Fibroblast of upper back skin (primary cell): ENCODE measurements at places on chromosomes 4 and X.

- DNase-seq, result no peak
Measured at GRCh38 chrX:41870719-41871151, 52.6 kb downstream of the CASK start.

DNA sequence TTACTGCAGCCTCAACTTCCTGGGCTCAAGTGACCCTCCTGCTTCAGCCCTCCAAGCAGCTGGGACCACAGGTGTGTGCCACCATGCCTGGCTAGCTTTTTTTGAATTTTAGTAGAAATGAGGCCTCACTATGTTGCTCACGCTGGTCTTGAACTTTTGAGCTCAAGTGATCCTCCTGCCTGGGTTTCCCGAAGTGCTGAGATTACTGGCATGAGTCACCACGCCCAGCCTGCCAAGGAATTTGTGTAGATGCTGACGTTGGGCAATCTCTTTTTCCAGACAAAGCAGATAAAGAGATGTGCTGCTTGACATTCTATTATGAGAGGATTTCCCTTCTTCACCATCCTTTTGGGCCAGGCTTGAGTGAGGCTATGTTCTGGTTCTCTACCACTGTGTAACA, 254.5 kb upstream of the RPS6KA3 start:
- peak; percentile 54 for DNase-seq

GRCh38 chrX:10597871-10598270, 22.5 kb downstream of the MID1 start:
- DNase-seq, result peak; percentile 51

DNA sequence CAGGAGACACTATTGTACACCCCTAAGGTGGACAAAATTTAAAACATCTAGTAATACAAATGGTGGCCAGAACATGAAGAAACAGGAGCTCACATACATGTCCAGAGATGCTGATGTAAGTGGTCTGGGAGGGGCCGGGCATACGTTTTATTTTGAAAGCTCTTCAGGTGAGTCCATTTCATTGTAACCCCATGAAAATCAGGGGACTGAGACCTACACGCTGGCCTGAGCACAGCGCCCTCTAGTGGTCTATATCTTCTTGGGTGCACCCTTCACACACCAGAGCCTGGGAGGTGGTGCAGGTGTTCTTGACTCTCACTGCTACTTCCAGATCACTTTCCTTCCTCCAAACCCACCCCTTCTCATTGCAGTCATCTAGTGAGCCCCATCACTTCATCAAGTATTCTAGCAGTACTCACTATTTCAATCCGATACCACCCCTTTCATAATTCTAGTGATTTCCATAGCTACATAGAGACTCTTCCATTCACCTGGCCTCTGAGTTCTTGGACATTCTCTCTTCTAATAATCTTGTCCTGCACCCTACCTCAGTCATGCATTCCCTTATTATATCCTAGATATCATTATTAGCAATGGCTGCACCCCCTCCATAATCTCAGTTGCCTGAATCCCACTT, 4.3 kb upstream of the TLR6 start:
- DNase-seq, result no peak

DNA sequence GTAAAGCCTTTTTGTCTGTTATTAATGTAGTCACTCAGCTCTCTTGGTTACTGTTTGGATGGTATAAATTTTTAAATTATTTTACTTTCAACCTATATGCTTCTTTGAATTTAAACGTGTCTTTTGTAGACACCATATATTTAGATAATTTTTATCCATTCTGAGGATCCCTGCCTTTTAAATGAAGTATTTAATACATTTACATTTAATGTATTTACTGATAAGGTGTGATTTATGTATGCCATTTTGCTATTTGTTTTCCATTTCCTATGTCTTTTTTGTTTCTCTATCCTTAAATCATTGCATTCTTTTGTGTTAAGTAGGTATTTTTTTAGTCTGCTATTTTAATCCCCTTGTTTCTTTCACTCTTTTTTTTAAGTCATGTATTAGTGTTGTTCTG, 238.0 kb downstream of the RAB28 start:
- DNase-seq, result no peak

GRCh38 chrX:132023896-132024386, 839 bp downstream of the STK26 start:
- no peak for DNase-seq

DNA sequence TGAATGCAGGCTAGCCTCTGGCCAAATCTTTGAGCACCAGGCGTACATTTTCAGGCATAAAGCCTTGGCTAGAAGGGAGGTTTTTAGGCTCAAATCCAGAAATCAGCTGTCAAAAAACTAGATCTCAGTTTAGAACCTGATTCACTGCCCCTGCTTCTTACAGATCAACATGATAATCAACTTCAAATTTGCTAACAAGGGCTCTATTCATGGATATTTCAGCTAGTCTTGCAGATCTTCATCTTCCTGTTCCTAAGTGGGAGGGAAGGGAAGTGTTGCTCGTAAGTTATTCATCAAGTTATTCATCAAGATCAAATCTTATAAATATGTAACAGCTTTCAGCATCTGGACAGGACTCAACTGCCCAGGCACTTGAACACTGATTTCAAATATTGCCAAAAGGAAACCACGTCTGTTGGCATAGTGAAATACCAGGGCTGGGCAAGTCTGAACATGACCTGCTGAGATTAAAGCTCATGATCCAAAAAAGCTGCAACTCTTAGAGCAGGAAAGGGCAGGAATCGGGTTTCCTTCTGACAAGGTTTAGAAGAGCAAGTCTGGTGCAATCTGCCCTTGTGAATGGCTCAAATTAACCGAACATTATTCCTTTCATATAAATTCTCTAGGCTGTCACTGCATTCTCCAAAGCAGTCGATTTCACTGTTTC, 200.3 kb downstream of the PDGFC start:
- peak; percentile 82 for DNase-seq

GRCh38 chrX:24260842-24261550, 52.9 kb downstream of the SUPT20HL2 start:
- DNase-seq, result peak; percentile 69

- peak; percentile 20 for DNase-seq
Measured at GRCh38 chr4:170093973-170094535, 4.3 kb upstream of the AADAT start.

DNA sequence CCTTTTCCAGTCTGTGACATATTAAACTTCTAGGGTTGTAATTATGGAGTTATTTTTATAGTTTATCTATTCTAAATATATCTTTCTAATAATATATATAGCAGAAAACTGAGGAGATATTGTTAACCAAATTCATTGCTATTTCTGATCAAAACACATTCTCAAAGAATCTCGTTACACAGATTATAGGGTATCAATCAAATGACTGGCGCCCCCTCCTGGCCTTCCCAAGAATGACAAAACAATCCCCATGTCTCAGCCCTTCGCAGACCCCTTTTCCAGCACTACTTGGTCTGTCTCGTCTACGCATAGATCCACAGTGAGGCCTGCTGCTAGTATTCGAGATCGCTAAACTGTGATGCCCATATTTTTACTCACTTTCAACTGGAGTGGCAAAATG, 209.3 kb downstream of the GPC3 start:
- DNase-seq, result peak; percentile 0

DNA sequence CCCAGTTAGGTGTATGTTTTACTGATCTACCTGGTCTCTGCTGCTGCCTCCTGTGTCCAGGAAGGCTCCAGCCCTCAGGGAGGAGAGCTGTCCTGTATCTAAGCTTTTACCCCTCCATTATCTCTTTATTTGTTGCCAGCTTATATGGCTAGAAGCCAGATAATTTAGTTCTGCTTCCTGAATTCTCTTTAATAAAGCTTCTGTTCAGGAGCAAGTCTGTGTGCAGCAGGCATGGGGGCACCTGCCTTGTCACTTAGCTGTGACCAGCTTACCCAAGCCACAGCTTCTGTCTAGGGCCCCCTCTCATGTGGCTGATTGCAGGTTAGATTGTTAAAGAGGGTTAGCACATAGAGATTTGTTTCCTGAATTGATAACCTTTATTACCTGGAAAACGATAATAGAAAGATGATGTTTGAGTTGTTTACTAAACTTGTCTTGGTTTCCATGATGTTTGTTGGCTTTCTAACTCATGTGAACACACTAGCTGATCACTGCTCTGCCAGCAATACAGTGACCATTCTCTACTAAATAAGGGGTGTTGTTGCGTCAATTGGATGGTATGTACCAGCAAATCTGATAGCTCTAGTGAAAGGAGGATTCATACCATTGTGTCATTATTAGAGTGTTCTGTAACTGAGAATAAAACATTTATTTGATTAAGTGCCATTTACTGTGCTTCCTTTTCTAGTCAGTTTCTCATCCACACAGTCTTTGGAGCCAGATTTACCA, 189.8 kb upstream of the ANK2 start:
- no peak for DNase-seq

DNA sequence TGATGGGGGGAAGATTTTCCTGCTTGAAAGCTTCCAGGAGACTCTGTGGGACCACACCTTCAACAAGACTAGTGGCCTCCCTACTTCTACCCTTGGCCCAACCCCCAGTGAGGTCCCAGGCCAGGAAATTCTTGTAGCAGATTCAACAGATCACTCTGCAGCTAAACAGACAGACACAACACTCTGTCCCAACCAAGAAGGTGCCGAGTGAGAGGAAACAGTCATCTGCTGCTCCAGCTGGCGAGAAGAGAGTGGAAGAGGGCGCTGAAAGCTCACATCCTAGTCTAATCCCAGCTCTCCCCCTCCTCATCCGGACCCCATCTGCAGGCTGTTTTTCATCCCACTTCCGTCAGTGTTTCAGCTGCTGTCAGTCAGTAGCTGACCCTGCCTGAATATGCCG, 63.4 kb downstream of the CHRDL1 start:
- peak; percentile 11 for DNase-seq

GRCh38 chrX:3129256-3129655, 88.0 kb downstream of the ARSF start:
- DNase-seq, result peak; percentile 79

DNA sequence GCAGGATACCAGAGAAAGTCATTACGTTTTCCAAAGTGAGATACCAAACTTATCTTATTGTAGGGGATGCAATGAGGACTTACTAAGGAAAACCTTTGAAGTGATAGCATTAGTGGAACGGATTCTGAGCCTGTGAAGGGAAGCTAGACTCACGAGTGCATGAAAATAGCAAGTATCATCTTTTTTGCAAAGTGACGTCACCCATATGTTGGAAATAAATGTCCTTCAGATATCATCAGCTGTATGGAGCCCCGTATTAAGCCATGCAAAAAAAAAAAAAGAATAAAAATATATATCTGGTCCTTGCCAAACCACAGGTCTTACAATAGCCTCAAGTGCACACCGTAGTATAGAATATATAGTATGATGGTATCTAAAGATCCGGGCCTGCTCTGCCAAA, 46.8 kb upstream of the ITM2A start:
- no peak for DNase-seq

DNA sequence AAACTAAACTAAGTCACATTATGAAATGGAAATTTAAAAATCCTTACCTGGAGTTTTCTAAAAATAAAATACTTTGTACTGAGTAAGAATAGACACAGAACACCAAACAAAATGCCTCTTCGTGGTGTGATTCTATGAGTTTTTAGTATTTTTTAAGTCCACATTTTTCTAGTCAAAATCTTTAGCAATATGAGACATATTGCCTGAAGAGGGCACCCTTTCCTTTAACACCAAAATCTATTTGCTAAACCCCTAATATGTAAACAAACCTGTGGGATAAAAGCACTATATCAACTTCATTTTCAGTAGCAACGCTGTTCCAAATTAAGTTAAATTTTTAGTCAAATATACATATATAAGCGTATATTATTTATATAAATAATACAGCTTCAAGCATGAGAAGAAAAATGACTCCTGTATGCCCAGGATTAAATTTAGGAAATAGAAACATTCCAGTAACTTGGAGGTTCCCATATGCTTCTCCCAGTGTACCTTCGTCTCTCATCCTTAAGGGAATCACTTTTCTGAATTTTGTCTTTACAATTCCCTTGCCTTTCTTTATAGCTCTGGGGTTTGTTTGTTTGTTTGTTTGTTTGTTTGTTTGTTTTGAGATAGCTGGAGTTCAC, 23.0 kb upstream of the PGM2 start:
- peak; percentile 60 for DNase-seq

- DNase-seq, result no peak
Measured at GRCh38 chr4:139453041-139453370, 915 bp upstream of the RAB33B start.

DNA sequence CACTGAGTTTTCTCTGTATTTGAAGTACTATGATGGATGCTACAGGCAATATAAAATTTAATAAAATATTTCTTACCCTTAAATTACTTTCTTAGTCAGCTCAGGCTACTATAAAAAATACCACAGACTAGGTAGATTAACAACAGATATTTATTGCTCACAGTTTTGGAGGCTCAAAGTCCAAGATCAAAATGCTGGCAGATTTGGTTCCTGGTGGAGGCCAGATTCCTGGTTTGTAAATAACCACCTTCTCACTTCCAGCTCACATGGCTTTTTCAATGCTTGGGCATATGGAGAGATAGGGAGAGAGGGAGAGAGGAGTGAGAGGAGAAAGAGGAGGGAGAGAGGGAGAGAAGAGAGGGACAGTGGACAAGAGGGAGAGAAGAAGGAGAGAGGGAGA, 24.5 kb upstream of the PACRGL start:
- DNase-seq, result no peak

DNA sequence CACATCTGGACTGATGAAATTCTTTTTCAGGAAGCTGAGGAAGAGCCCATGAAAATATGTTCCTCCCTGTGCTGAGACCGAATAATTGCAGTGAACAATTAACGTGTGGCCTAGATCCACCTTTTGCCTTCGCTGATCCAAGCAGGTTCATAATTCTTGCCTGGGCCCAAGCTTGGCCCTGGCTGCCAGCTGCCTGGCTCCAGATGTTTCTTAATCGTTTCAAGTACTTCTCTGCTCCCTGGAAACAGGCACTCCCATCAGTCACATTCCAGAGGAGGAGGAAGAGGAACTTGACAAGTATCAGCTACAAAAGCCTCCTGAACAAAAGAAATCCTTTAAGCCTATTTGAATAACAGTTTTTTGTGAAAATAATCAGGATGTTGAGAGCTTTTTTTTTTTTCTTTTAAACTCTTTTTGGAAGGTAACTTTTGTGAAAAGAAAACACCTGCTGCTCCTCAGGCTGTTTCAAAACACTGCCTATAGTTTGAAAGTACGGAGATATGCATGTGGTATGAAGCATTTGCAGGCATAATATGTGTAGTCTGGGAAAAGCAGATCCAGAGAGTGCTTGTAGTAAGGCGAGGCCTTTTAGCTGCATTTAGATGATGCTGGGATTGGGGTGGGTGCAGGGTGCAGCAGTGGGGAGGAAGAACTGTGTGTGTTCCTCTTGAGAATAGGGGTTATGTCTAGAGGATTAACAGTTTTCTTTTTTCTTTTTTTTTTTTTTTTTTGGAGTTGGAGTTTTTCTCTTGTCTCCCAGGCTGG, 154.4 kb downstream of the PTTG2 start:
- no peak for DNase-seq

DNA sequence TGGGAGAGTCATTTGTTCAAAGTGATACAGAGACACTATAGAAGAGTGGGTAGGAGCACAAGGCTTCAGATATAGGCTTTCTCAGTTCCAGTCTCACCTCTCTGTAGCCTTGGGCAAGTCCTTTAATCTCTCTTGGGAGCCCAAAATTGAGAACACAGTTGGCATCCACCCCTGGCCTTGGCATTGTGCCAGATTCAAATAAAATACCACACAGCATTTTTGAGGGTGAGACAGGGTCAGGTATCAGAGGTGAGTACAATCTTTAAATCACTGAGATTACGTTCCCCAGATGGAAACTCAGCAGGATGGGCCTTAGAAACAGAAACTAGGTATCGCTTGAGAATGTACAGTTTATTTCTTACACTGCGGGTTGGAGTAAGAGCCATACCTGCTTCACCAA, 25.2 kb upstream of the SMIM10L2A start:
- DNase-seq, result no peak
